ENCODE measurements at places on chromosomes 5 and 9.

DNA sequence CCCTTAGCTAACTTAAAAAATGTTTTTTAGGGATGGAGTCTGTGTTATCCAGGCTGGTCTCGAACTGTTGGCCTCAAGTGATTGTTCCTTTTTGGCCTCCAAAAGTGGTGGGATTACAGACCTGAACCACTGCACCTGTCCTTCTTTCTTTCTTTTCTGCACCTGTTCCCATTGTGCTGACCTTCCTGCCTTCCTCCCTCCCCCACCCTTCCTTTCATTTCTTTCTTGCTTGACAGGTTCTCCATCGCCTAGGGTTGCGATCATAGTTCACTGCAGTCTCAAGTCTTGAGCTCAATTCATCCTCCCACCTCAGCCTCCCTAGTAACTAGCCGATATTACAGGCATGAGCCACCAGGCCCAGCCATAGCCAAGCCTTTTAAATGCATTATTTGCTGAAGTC lies 20.6 kb downstream of the JMY start:
- DNase-seq, result no peak

GRCh38 chr5:156929366-156929948 lies 33.6 kb downstream of the TIMD4 start:
- no peak for DNase-seq

DNA sequence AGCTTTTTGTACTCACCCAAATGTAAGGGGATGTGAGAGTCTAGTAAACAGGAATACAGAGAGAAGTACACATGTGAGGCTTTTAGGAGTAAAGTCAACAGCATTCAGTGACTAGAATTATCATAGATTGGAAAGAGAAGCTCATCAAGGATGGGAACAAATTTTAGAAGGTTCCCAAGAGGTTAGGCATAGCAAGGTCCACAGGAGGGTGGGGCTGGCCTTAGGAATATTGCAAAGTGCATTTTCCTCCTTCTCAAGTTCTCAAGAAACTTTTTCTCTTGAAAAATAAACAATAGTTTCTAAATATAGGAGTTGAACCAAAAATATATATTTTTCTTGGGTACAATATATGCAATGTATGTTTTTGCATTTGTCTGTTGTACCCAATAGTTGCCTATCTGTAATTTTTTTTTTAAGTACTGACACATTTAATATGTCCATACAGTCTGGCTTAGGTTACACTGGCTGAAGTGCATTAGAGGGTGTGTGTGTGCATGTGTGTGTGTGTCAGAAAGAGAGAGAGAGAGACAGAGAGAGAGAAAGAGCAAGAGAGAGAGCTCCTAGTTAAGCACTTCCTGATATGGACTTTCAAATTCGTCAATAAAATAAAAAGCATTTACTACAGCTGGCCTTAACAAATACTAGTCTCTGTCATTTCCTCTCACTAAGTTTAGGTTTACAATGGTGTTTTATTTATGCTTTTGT lies 62.2 kb downstream of the SNX18 start:
- DNase-seq, result no peak

DNA sequence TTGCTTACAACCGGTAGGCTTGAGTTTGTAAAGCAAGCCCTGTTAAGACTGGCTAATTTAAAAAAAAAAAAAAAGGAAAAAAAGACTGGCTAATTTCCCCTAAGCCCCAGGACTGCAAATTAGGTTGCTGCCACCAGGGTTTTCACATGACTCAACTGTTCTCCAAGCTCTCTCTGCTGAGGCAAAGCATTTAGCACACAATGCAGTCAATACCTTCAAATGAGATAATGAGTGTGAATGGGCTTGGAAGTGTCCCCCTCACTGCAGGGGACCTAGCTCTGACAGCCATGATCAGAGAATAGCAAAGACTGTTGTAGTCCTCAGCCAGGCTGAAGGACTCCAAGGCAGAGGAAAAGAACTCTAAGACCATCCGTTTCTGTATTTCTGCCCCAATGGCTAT lies 42.8 kb upstream of the ZSWIM6 start:
- DNase-seq, result no peak

- no peak for DNase-seq
Observed at GRCh38 chr5:62509806-62510205, 68.8 kb upstream of the LRRC70 start.

- no peak for DNase-seq
Observed at GRCh38 chr5:100694100-100694499, 158.9 kb downstream of the FAM174A start.

- DNase-seq, result no peak
Observed at GRCh38 chr9:5428172-5428571, 9.6 kb downstream of the PLGRKT start.

Measured in memory B cell (primary cell).